ENCODE measurements at places on chromosomes 4 and X. TPM values are rescaled to one million over a fixed set of nuclear protein-coding genes. Genes with fewer than 3 reads are reported as not detected.

Gene ATOH1
- not detected for total RNA-seq

Gene FATE1
- total RNA-seq: not detected

Gene PRDM8
- 0.40 TPM for total RNA-seq

Gene CT47A1
- not detected for total RNA-seq

Gene LRP2BP
- 0.60 TPM for total RNA-seq

Gene ARHGAP4
- 7.5 TPM for total RNA-seq

Gene PLP1
- total RNA-seq: 0.04 TPM

Gene FAT4
- total RNA-seq: 1.4 TPM

Gene CENPE
- 14.1 TPM for total RNA-seq

Gene SMS
- 29.7 TPM for total RNA-seq

Gene USP26
- total RNA-seq: not detected

Gene GPR82
- total RNA-seq: 0.12 TPM

Gene RFC1
- total RNA-seq: 30.5 TPM

Gene MAGEH1
- 2.1 TPM for total RNA-seq

Gene ARSD
- 33.3 TPM for total RNA-seq

Gene THAP9
- total RNA-seq: 2.4 TPM

Gene FREM3
- not detected for total RNA-seq

Gene P2RY8
- 0.52 TPM for total RNA-seq

Gene LPAR4
- not detected for total RNA-seq

Gene UXT
- total RNA-seq: 67.5 TPM

Gene TSPAN7
- 11.3 TPM for total RNA-seq
